IMR-90 (cell line): ENCODE measurements at places on chromosomes 7 and 10. TPM values are rescaled to one million over a fixed set of nuclear protein-coding genes. Genes with fewer than 3 reads are reported as not detected.

ADAM8 gene
- under 0.01 and 0.28 TPM in 2 replicates for total RNA-seq

GATA3 gene
- total RNA-seq, result under 0.01 TPM in 1 of 2 replicates, not detected in the other

TBC1D12 gene
- 5.4 and 8.1 TPM in 2 replicates for total RNA-seq

CYP17A1 gene
- total RNA-seq, result not detected in 2 replicates

IL2RA gene
- not detected in 2 replicates for total RNA-seq

GRM3 gene
- total RNA-seq, result not detected in 2 replicates

NCF1 gene
- not detected in 2 replicates for total RNA-seq

- peak; percentile 8 for DNase-seq
Observed at GRCh38 chr7:45646996-45647825, 73.0 kb downstream of the ADCY1 start.

- DNase-seq, result no peak
Observed at GRCh38 chr7:74554178-74554577, 100.5 kb downstream of the GTF2IRD1 start.

GRCh38 chr7:91348711-91349110 lies 84.5 kb downstream of the FZD1 start:
- DNase-seq, result peak; percentile 4

- no peak for DNase-seq
Observed at GRCh38 chr7:41046776-41047175, 656.1 kb downstream of the INHBA start.

- peak; percentile 94 for DNase-seq
Observed at GRCh38 chr10:91340613-91341362, 69.4 kb upstream of the HECTD2 start.

GRCh38 chr7:910441-910861 lies 34.1 kb downstream of the GET4 start:
- DNase-seq, result no peak

DNA sequence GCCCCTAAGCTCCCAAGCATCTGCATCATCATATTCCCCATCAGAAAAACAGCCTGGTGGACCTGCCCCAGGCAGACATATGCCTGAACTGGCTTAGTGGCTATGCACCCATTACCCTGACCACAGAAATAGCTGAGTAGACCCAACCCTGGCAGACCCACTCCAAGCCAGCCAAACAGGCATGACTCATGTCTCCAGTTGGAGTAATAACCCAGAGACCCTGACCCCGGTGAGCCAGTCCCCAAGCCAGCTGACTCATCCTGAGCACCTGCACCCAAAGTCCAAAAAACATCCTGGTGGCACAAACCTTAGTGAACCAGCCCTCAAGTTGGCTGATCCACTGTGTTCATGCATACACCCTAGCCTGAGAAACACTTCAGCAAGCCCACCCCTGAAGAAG lies 555.9 kb downstream of the GRID1 start:
- DNase-seq, result no peak

DNA sequence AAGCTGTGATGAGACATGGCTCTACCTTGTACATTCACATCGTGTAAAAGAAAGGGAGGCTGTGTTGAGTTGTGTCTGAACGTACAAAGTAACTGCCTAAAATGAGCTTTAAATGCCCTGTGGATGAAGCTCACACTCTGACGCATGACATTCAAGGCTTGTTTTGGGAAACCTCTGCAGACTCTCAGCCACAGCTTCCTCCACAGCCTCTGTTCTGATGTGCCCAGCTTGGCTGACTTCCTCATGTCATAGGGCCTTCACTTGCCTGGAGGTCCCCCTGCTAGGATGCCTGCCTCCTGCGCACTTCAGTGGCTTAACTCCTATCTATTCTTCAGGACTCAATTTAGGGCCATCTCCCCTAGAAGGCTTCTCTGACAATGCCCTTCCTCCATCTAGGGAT lies 230.0 kb upstream of the HABP2 start:
- no peak for DNase-seq

DNA sequence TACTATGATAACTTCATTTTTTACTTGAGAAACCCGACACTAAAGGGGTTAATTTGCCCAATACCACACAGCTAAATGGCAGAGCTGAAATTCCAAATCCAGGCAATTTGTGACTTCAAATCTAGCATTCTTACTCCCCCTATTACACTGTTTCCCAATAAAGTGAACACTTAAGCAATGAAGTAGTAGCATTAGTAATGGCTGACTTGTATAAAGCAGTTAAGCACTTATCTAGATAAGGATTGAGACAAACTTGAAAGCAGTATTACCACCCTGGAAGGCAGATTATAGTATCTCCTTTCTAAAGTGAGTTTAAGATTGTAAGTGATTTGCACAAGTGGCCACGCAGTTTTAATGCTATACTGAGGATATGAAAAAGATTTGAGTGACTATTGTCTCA lies 39.3 kb downstream of the WASL start:
- peak; percentile 31 for DNase-seq

DNA sequence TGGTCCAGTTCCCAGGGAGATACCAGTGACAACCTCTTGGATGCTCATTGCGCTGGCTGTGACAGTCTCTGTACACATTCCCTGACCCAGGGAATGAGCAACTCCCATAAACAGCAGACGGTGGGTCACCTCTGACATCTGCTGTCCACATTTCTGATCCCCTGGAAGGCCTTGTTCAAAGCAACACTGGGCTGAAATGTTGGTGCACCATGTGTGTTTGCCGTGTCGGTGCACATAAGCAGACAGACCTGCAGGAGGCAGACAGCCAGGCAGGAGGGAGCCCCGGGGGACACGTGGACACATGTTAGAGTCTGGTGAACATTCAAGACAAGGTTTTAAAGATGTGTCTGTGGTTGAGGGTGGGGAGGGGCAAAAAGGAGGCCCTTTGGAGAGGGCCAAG lies 254.9 kb downstream of the PLXNA4 start:
- DNase-seq, result no peak

- DNase-seq, result peak; percentile 33
Observed at GRCh38 chr7:95199779-95200558, 124.4 kb downstream of the PON1 start.
